ENCODE measurements at places on chromosomes 6 and 20. TPM values are rescaled to one million over a fixed set of nuclear protein-coding genes. Genes with fewer than 3 reads are reported as not detected.

- no peaks in the 10 kb centered on the region for H3K36me3 ChIP-seq
- no peak overlapping the region for H3K4me3 ChIP-seq
- H3K27me3 ChIP-seq = no peaks in the 10 kb centered on the region
- H3K4me1 ChIP-seq = no peaks in the 10 kb centered on the region
Measured at GRCh38 chr6:133288662-133289061, 47.5 kb downstream of the EYA4 start.

DNA sequence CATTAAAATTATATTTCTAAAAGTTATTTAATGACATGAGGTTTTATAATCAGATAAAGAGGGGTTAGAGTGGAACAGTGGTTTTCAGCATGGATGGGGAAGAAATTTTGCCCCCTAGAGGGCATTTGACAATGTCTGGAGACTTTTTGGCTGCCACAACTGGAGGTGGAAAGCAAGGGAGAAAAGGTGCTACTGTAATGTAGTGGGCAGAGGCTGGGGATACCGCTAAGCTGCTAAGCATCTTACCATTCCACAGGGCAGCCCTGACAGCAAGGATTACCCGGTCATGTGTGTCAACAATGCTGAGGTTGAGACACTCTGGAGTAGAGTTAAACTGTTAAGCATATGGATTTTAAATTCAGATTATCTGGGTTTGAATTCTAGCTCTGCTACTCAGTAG, 52.9 kb upstream of the FABP7 start:
- no peaks in the 10 kb centered on the region for H3K36me3 ChIP-seq
- H3K4me3 ChIP-seq = no peak overlapping the region

- no peak overlapping the region for H3K27ac ChIP-seq
- no peaks in the 10 kb centered on the region for H3K27me3 ChIP-seq
- H3K4me3 ChIP-seq = no peak overlapping the region
Measured at GRCh38 chr6:139325686-139326085, 33.9 kb upstream of the TXLNB start.

- H3K36me3 ChIP-seq = no peaks in the 10 kb centered on the region
- no peak overlapping the region for H3K4me3 ChIP-seq
- no peak overlapping the region for H3K27ac ChIP-seq
- H3K27me3 ChIP-seq = no peaks in the 10 kb centered on the region
Measured at GRCh38 chr6:159329081-159329480, 159.9 kb downstream of the FNDC1 start.

The ATP6V1G2 gene
- 2.0 TPM for total RNA-seq

The PMEPA1 gene
- 17.0 TPM for total RNA-seq

The PRKN gene
- 11.4 TPM for total RNA-seq

The MGME1 gene
- total RNA-seq = 6.5 TPM

The RAET1E gene
- total RNA-seq = 0.29 TPM
